Activated naive CD4-positive, alpha-beta T cell (primary cell): ENCODE measurements at places on chromosomes 4 and X.

DNA sequence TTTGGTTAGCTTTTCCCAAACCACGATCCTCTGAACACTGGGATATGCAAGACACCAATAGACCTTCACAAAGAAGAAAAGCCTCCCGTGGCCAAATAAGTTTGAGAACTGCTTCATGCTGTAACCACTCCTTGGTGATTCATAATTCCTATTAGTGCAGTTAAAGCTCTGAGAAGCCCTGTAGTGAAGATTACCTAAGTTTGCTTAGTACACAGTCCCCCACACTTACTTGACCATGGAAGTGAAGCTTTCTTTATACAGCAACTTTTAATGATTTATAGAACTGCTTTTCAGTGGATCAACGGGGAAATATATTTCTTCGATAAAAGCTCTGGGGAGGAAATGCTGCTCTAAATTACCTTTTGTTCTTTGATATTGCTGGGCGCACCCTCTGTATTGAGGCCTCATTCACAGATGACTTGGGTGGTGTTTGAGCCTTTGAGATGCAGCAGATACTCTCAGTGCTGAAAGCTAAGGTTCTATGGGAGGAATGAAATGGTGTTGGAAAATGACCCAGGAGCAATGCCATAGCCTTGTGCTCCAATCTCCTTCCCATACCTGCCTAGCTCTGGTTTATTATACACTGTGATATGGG lies 67.4 kb downstream of the CBLL2 start:
- no peak for DNase-seq

GRCh38 chr4:20592013-20592412 lies 108.2 kb upstream of the PACRGL start:
- no peak for DNase-seq

GRCh38 chr4:104941661-104942062 lies 205.0 kb upstream of the TET2 start:
- DNase-seq, result no peak

DNA sequence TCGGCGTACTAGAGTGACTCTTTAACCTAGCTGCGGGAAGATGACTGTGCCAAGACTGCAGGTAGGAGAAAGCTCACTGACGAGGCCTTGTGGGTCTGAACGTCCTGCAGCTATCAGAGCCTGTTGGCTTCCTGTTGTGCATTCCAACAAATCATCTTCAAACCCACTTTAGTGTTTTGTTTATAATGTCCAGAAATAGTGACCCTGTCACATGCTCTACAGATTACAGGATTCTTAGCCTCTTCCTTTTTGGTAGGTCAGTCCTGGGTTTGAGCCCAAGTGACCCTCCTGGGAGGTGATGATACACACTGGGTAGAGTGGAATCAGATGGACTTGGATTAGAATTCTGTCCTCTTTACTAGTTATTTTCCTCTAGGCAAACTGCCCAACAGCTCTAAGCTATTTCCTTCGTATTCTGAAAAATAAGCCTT lies 33.2 kb downstream of the HTT start:
- no peak for DNase-seq

DNA sequence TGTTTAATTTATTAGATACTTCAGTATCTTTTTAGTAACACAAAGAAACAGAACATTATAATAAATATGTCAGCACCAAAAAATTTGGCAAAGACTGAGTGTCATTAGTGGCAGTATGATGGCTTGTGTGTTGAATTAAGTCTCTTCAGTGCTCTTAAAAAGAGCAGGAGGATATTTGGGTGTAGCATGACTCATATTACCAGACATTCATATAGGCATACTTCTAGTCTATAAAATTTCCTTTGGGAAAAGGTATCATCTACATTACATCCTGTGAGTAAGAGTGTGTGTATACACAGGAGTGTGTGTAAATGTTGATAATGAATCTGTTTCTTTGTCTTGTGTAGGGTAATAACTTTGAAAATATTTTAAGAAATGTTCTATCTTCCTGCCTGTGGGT lies 135.7 kb downstream of the CNKSR2 start:
- DNase-seq, result no peak

DNA sequence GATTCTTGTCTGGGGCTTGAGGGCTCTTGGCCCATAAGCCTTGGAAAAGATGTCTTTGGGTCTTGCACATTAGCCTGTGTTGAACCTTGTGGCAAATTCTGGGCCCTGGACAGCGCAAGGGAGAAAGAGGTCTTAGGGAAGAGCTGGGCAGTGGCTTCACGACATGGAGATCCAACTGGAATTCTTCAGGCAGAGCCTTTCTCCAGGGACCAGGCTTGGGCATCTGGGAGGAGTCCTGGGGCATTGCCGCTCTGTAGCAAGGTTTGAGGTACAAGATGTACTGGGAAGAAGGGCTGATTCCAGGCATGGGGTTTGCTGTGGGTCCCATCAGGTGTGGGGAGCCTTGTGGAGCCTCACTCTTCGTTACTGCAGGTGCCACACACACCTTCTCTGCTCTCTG lies 104.0 kb upstream of the ACTRT1 start:
- DNase-seq, result no peak

DNA sequence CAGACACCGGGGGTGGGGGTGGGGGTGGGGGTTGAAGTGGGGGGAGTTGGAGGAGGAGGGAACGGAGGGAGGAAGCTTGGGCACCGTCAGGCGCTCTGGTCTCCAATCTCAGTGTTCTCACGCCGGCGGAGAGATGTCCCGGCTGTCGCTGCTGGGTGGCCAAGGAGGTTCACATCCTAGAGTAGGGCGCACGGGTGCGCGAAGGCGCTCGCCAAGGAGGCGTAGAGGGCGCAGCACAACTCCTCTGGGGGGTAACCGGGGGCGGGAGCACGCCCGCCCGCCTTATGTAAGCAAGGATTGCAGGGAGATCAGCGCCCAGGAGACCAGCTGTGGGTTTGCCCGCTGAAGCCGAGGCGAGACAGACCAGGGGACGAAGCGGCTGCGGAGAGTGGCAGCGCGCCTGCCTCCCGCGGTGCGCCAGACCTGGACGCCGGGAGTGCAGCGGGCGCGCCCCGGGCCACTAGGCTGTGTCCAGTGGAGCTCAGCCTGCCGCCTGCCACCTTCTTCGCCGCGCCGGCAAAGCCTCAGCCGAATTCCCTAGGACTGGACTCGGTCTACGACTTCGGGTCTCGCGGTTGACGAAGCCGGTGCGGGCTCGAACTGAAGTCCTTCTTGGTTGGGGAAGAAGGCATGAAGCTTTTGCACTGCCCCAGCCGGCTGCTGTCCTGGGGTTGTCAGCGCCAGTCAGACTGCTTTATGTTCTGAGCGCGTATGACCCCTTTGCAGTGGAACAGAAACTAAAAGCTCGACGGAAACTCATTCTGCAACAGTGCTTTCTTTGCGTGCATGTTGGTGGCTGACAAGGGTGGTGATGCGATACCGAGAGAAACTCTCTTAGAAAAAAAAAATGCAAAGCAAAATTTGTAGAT lies 707 bp upstream of the UNC5C start:
- DNase-seq, result no peak

- DNase-seq, result no peak
Observed at GRCh38 chrX:142702749-142703148, 323.0 kb upstream of the SPANXN4 start.

- no peak for DNase-seq
Observed at GRCh38 chr4:70818173-70818855, 21.4 kb downstream of the GRSF1 start.

DNA sequence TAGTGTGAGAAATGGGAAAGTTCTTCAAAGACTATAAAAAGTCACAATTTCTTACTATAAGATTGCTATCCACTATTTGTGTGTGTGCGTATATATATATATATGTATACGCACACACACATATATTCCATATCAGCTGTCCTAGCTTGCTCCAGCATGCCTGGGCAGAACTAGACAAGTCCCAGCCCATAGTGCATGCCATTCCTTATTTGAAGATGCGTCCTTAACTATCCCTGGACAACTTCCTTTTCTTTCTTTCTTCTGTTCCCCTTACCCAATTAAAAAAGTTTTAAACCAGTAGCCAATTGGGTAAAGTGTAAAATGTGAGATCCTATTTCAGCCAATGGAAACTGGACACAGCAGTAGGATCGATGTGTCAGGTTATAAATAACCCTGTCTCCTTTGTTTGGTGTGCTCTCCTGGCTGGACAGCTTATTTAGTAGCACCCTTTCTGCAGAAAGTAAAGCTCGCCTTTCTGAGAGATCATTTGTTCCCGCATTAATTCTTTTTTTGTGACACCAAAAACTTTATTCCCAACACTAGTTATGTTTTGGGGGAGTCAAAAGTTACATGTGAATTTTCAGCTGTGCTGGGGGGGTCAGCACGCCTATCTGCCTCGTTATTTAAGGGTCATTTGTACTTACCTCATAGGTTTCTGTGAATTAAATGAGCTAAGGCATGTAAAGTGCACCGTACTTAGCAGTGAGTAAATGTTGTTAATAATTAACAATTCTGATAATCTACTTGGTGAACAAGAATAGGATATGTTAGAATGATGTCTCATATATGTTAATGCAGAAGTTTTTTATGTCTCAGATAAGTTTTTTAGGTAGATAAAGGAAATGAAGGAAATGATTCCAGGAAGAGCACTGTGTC lies 40.9 kb downstream of the KDM6A start:
- no peak for DNase-seq

- DNase-seq, result no peak
Observed at GRCh38 chr4:133969202-133969848, 232.3 kb downstream of the PABPC4L start.

DNA sequence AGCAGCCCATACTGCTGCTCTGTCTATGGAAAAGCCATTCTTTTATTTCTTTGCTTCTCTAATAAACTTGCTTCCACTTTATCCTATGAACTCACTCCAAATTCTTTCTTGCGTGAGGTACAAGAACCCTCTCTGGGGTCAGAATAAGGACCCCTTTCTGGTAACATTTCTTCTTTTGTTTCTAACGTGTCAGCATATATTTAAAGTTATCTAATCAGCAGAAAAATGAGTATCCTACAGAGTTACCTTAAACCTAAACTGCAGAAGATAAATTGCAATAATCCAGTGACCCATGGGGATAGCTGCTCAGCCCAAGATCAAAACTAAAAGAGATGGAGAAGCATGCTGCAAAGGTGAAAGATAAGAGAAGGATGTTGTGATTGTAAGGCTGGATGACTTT lies 4.0 kb downstream of the ADH5 start:
- no peak for DNase-seq

DNA sequence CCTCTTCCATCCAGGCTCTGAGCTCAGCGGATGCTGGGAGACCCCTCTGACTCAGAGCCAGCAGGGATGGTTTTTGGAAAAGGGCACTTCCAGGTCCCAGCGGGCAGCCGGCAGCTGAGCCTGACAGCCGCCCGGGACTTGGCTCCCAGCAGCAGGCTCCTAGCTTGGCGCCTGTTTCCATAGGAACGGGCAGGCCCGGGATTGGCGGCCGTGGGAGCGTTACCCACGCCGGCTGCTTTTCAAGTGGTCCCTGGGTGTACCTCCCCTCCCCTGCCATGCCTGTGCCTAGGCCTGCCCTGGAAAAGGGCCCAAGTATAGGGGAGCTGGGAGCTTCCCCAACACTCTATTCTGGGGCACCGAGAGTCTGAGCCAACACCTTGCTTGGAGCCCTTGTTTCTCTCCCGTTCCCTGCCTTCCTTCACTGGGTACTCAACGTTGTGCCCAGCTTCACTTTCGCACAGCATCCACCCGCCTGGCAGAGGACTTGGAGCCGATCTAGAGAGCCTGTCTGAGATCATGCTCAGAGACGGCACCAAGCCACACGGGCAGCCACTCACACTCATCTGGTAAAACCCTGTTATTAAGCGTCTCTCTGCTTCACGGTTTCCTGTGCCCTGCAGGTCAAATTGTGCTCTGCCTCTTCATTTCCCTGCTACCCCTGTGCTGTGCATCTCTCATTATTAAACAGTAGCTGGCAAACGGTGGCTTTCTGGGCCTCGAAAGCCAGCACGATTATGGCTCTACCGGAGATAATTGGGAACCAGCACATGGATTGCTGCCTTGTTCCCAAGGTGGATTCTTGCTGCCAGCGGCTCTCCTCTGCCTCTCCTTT lies 521.5 kb downstream of the BCOR start:
- no peak for DNase-seq

DNA sequence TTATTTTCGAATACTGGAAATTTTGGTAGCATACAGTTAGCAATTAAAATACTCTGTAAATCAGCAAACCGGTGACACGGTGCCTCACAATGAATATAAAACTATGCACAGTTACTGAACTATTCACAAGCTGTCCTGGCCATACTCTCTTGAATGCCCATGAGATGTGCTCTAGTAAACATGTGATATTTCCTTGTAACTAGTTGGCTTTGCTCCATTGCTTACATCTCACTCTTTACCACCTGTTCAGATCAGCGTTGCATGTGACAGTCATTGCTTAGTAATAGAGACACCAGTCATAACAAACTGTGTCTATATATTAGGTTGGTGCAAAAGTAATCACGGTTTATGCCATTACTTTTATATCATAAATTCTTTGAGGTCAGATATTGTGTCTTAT lies 897.9 kb upstream of the FTHL17 start:
- no peak for DNase-seq

GRCh38 chrX:84182516-84182915 lies 5.5 kb downstream of the RPS6KA6 start:
- no peak for DNase-seq

DNA sequence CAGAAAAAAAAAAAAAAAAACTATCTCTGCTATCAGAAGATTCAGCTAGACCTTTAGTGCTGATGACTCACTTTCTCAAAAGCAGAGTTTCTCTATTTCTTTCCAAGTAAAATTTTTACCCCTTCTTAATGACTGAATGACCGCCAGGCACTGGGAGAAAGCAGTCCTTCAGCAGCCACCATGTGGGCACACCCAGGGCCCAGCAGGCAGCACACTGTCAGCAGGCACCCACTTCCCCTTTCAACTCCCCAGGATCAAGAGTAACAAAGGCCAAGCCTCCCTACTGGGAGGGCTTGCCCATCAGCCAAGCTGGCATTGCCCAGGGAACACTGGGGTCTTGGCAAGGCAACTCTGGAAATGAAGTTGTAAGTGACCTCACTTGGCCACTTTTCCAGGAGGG lies 201.9 kb upstream of the MAMLD1 start:
- no peak for DNase-seq

GRCh38 chr4:1047976-1048772 lies 36.7 kb downstream of the FGFRL1 start:
- DNase-seq, result no peak

DNA sequence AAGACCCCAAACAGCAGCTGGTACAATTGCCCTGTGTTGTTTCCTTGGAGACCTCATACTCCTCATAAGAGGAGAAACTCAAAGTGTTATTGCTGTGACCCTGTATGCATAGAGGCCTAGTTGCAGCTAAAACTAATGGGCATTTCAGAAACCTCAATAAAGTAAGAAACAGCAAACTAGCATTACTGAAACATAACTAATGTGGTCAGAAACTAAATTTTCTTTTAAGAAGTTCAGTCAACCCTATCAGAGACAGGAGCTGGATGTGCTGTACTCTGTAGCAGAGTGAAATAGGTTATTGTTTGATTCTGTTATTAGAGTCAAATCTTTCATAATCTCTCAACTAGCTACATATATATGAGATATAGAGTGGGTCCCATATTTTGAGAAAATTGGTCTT lies 257.5 kb upstream of the IRS4 start:
- DNase-seq, result no peak

DNA sequence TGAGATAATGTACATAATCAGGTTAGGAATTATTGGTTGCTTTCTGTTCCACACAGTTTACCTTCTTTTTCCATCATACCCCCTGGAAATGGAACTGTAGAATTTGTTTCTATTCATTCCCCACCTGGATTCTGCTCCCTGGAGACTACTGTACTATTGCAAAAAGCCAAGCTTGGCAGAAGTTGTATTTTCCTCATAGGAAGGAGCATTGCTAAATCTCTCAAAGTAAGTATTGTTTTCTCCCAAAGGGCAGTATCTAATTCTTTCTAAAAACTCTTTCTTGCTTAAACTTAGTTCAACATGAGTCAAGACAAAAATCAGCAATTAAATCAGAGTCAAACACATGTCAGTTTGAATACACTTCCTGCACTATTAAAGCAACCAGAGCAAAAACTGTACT lies 136.2 kb downstream of the CDS1 start:
- no peak for DNase-seq
